ENCODE measurements at places on chromosomes 11 and 22. TPM values are rescaled to one million over a fixed set of nuclear protein-coding genes. Genes with fewer than 3 reads are reported as not detected.
A peak's percentile ranks its signal among the peaks of the same experiment; 100 is the strongest.

GRCh38 chr11:126776119-126776518, 224.5 kb downstream of the KIRREL3 start:
- DNase-seq: no peak

The CCDC89 gene
- total RNA-seq: not detected

GRCh38 chr11:3115321-3115720, 49.8 kb downstream of the OSBPL5 start:
- DNase-seq: no peak

GRCh38 chr11:2220173-2220771, 48.7 kb upstream of the TH start:
- DNase-seq: no peak

- peak; percentile 82 for DNase-seq
Observed at GRCh38 chr11:74720596-74721478, 10.4 kb downstream of the CHRDL2 start.

The PLAAT2 gene
- not detected for total RNA-seq

The RCOR2 gene
- total RNA-seq: 0.03 TPM

DNA sequence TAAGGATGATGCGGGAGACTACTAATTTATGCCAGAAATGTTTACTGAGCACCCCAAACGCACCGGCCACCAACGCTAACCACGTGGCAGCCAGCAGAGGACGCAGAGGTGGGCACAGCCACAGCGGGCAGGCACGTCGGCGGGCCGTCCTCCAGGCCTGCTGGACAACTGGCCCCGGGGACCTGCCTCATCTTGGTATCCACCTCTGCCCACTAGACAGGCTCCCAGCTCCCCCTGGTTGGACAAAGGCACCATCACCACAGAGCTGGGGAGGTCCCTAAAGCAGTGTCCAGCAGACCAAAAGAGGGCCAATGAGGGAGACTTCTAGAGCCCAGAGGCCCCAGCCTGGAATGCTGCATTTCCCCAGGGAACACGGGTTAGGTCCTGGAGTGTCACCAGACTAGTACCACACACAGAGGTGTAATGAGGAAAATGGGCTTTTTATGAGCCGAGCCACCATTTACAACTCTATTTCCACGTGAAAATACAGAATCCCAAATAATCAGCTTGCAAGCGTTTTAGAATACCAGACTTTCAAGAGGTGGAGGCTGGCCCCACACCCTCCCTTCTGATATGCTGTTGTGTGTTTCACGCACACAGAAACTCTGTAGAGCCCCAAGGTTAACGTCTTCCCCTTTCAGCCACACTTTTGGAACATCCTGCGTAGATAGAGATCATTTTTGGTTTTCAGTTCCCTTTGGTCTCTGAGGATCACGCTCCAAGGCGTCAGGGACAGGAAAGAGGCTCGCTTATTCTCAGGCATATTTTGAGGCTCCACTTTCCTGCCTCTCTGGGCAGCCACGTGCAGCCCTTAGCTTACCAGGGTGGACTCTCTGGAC, 23.7 kb upstream of the BID start:
- DNase-seq: no peak

- no peak for DNase-seq
Observed at GRCh38 chr11:11618973-11619435, 2.8 kb downstream of the GALNT18 start.

The OR51B5 gene
- 0.64 TPM for total RNA-seq

DNA sequence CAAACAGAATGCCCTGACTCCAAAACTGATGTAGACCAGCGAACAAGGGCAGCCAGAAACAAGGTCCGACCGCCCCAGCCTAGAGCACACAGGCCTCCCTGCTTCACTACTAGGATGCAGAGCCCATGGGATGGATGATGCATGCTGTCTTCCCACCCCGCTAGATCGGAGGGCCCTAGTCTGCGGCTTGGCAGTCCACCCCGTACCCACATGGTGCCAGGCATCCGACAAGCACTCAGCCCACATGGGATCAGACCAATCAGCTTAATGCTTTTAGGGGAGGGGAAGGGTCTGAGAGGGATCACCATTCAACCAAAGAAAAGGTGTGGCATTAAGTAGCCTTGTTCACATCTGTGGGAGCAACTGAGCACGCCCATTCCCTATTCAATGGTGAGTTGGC, 30.6 kb downstream of the PISD start:
- DNase-seq: peak; percentile 29

DNA sequence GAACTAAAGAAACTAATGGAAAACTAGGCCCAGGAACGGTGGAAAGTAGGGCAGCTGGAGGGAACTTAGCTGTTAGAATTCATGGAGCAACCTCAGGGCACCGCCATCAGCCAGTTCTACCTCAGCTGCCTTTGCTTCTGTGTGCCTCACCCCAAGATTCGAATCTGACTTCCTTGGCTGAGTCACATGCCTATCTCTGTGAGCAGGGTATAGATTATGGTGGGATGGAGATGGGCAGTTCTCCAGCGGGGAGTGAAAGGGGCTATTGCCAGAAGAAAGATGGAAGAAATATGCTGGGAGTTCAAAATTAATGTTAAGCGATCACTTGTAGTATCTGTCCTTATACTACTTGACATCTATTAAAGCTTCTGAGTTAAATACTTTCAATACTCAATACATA, 18.9 kb upstream of the VWA5A start:
- DNase-seq: no peak

The OR51G2 gene
- total RNA-seq: not detected

The CHST1 gene
- not detected for total RNA-seq

Measured in MG63 (cell line).